Ascending aorta (tissue), 2 donors: ENCODE measurements at places on chromosomes 1 and 21.

GRCh38 chr21:44846224-44846484 is 27.3 kb downstream of the PTTG1IP start:
- peaks cover 5% of the 10 kb centered on the region for H3K4me1 ChIP-seq
- no peaks in the 10 kb centered on the region for H3K27me3 ChIP-seq
- DNase-seq = no peak
- peak overlapping the region; percentile 39 for H3K4me3 ChIP-seq
- H3K27ac ChIP-seq = no peak overlapping the region

GRCh38 chr1:38818175-38818976 is 41.2 kb downstream of the RRAGC start:
- H3K27me3 ChIP-seq = peaks cover 19% of the 10 kb centered on the region
- DNase-seq = no peak
- no peaks in the 10 kb centered on the region for H3K36me3 ChIP-seq
- H3K27ac ChIP-seq = no peak overlapping the region
- H3K4me3 ChIP-seq = peak overlapping the region; percentile 25
- H3K4me1 ChIP-seq = peaks cover 2% of the 10 kb centered on the region

GRCh38 chr1:165439330-165439729 is 5.6 kb downstream of the RXRG start:
- no peaks in the 10 kb centered on the region for H3K27me3 ChIP-seq
- no peak overlapping the region for H3K4me3 ChIP-seq
- H3K36me3 ChIP-seq = no peaks in the 10 kb centered on the region

DNA sequence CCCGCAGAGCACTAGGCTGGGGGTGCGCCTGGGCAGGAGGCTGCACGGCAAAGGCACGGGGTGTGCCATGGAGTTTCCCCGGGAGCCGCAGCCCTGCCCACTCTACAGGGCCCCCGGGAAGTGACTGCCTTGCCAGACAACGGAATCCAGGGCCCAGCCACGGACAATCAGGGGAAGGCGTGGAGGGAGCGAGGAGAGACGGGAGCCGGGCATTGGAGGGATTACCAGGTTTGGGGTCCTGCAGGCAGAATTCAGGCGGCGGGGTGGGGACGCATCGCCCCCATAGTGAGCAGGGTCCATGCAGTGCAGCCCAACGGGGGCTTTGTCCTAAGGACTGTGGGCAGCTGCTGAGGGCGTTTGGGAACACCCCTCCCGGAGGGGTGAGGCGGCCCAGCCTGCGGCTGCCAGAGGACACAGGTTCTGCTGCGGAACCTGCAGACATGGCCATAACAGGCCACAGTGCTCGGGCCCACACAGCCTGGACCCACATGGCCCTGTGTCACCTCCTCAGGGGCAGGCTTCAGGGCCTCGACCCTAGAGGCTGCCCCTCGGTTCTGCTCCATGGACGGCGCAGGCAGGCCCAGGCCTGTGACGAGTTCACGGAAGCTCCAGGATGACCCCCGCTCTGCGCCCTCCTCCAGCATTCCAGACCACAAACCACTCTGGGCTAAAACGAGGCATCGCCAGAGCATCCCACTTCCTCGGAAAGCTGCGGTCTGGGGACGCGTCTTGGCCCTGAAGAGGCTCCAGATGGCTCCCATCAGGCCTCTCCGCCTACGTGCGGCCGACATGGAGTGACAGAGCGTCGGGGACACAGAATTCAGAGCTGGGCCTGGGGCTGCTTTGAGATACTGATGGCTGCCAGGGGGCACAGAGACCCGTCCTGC is 54.5 kb downstream of the COL6A1 start:
- H3K36me3 ChIP-seq = no peaks in the 10 kb centered on the region
- H3K4me3 ChIP-seq = no peak overlapping the region
- H3K4me1 ChIP-seq = no peaks in the 10 kb centered on the region
- no peak overlapping the region for H3K27ac ChIP-seq
- no peaks in the 10 kb centered on the region for H3K27me3 ChIP-seq

DNA sequence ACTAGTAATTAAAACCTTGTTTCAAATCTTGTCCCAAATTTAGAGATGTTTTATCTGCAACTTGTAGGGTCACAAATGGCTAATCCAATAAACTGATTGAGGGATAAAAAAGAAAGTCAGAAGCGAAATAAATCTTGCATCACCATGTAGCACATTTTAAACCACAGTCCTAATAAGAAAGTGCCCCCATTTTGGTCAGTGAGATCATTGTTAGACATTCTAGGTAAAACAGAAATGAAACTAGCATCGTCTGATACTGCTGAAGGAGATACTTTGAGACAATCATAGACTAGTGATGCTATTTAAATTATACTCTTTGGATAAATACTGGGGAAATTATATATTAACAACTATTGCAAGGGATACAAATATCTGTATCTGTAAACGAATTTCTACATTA is 247.9 kb downstream of the AMY1C start:
- no peaks in the 10 kb centered on the region for H3K36me3 ChIP-seq
- no peaks in the 10 kb centered on the region for H3K27me3 ChIP-seq
- no peak for DNase-seq
- no peak overlapping the region for H3K4me3 ChIP-seq
- no peak overlapping the region for H3K27ac ChIP-seq

- no peak overlapping the region for H3K4me3 ChIP-seq
- no peak for DNase-seq
- no peak overlapping the region for H3K27ac ChIP-seq
- no peaks in the 10 kb centered on the region for H3K4me1 ChIP-seq
Measured at GRCh38 chr21:22352088-22352487, 1353.9 kb downstream of the NCAM2 start.

- no peaks in the 10 kb centered on the region for H3K27me3 ChIP-seq
- H3K4me3 ChIP-seq = no peak overlapping the region
- no peak for DNase-seq
- H3K27ac ChIP-seq = no peak overlapping the region
Measured at GRCh38 chr1:11337580-11338073, 64.6 kb downstream of the UBIAD1 start.

DNA sequence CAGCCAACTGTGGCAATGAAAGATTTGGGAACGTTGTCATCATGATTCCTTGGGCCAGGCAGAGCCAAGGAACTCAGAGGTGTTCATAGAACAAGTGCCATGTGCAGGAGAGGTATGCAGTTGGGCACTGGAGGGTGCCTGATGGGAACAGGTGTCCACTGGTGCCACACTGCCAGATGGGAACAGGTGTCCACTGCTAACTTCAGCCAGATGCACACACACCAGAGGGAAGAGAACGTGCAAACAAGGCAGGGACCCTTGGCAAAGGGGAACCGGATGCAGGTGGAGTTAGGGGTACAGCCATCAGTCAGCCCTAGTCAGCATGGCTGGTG is 13.5 kb downstream of the OLFML2B start:
- H3K27ac ChIP-seq = peak overlapping the region; percentile 4
- DNase-seq = no peak
- H3K4me1 ChIP-seq = peaks cover 10% of the 10 kb centered on the region
- H3K27me3 ChIP-seq = no peaks in the 10 kb centered on the region
- H3K36me3 ChIP-seq = no peaks in the 10 kb centered on the region
- H3K4me3 ChIP-seq = no peak overlapping the region

DNA sequence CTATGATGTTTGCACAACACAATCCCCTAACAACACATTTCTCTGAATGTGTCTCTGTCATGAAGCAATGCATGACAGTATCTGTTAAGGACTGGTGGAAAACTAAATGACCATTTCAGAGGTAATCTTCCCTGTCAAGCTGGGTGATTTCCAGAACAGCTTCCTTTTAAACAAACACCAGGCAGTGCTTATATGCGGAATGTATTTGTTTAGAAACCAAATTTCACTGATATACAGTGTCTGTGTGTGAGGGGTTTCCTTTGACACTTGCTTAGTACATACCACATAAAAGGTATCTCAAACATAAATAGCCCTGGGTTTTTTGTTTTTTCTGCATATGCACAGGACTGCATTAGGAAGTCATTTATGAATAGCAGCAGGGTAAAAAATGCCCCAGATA is 95.6 kb downstream of the TGFBR3 start:
- H3K4me1 ChIP-seq = no peaks in the 10 kb centered on the region
- H3K27me3 ChIP-seq = no peaks in the 10 kb centered on the region
- no peak for DNase-seq
- no peak overlapping the region for H3K4me3 ChIP-seq

DNA sequence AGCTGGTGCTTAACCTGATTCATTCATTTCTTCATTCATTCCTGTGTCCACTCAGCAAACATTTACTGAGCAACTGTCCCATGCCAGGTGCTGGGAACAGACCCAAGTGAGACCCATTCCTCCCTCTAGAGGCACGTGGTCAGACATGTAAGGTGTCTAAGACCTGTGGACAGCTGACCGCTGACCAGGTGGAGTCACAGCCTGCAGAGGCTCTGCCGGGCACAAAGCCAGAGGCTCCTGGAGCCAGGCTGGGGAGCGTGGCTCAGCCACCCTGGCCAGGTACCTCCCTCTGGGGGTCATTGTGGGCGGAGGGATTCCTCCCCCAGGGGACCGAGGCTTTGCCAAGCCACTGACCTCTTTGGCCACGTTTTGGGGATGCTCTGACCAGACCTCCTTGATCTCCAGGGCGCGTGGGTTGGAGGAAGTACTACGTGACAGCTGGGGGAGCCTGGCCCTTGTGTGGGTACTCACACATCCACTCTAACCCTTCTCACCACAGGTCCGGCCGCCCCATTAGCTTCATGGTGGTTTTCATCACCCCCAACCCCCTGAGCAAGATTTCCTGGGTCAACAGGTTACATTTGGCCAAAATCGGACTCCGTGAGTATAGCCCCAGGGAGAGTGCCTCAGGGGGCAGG is 100.3 kb downstream of the ARHGEF10L start:
- no peak overlapping the region for H3K4me3 ChIP-seq
- H3K4me1 ChIP-seq = no peaks in the 10 kb centered on the region
- H3K27me3 ChIP-seq = no peaks in the 10 kb centered on the region
- H3K36me3 ChIP-seq = peaks cover 93% of the 10 kb centered on the region
- H3K27ac ChIP-seq = peak overlapping the region; percentile 94

DNA sequence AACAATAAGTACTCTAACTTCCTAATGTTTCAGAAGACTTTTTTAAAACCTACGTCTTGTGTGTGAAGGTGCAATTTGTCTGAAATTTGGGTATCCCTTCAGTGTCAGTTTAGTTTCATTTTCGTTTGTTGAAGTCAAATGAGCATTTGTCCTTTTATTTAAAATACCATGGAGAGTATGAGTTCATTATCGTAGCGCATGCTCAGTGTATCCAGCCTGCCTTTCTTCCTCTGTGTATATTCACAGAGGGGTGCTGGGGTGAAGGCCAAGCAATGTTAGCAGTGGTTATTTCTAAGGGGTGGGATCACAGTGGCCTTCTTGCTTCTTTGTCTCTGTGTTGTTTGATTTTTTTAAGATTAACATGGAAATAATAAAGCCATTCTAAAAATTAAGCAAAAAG is 43.2 kb downstream of the CNN3 start:
- H3K4me1 ChIP-seq = peaks cover 11% of the 10 kb centered on the region
- H3K4me3 ChIP-seq = no peak overlapping the region
- H3K27ac ChIP-seq = peak overlapping the region; percentile 61
- H3K36me3 ChIP-seq = no peaks in the 10 kb centered on the region

DNA sequence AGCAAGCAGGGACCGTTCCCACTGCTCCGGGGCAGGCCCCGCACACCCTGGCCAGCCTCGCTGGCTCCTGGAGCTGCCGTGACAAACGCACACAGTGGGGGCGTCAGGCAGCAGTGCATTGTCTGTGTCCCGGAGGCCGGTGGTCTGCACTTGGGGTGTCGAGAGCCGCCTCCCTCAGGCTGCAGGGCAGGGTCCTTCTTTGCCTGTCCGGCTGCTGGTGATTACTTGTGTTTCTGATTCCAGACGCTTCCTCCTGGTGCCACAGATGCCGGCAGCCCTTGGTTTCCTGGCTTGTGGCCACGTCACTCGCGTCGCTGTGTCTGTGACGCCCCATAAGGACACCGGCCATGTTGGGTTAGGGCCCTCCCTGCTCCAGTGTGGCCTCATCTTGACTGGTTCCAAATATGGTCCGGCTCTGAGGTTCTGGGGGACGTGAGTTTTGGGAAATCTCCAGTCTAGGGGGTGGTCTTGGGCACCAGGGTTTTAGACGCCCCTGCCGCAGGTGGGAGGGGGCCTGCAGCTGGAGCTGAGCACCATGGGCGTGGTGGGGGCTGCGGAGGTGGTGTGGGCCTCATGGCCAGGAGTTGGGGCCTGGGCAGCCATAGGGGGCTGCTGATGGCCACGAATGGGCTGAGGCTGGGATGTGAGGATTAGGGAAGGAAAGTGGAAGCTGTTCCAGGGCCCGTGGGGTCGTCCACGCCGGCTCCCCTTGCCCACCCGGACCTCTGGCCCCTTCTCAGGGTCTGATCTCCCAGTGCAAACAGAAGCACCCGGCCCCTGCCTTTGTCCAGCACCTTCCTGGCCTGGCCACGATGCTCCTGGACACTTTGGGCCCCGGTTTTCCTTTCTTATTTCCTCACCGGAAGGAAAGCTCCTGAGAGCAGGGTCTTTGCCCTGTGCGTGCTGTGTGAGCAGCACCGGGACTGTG is 41.0 kb downstream of the SLX9 start:
- peaks cover 17% of the 10 kb centered on the region for H3K36me3 ChIP-seq

DNA sequence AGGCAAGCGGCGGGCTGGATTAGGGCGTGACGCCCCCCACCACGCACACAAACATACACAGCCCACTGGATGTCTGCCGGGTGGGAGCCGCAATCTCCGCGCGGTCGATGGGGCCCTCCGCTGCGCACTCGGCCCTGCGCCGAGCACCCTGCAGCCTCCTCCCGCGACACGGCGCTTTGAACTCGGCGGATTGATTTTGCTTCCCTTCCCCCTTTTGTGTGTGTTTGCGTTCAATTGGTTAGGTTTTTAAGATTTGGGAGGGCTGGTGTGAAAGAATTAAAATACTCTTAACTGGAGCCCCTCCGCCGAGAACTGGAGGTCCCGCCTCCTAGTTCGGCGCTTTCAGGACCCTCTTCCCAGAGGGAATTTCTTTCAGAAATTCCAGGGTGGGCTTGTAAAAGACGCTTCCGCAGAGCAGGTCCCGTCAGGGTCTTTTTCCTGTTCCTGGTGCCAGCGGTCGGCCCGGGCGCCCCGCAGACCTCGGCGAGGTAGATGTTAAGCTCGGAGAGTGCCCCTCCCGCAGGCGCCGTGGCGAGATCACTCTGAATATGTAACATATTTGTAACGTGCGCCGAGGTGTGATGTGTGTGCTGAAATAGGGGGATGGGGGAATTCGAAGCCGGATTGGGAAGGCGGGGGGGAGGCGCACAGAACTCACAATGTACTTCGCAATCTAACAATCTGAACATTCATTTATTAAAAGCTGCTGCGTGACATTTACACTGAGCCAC is 8.0 kb upstream of the BARHL2 start:
- DNase-seq = no peak
- H3K36me3 ChIP-seq = no peaks in the 10 kb centered on the region
- peaks cover 6% of the 10 kb centered on the region for H3K4me1 ChIP-seq
- H3K27me3 ChIP-seq = peaks cover 44% of the 10 kb centered on the region

GRCh38 chr1:118902711-118903191 is 85.4 kb downstream of the TBX15 start:
- no peak overlapping the region for H3K27ac ChIP-seq
- no peak for DNase-seq
- H3K36me3 ChIP-seq = no peaks in the 10 kb centered on the region
- H3K27me3 ChIP-seq = no peaks in the 10 kb centered on the region
- H3K4me1 ChIP-seq = no peaks in the 10 kb centered on the region

GRCh38 chr1:190739926-190740325 is 262.3 kb upstream of the BRINP3 start:
- H3K27ac ChIP-seq = no peak overlapping the region
- H3K4me3 ChIP-seq = no peak overlapping the region
- H3K36me3 ChIP-seq = no peaks in the 10 kb centered on the region
- H3K27me3 ChIP-seq = no peaks in the 10 kb centered on the region
- DNase-seq = no peak

GRCh38 chr1:242629396-242629795 is 104.9 kb upstream of the PLD5 start:
- no peaks in the 10 kb centered on the region for H3K36me3 ChIP-seq
- no peak overlapping the region for H3K4me3 ChIP-seq
- no peaks in the 10 kb centered on the region for H3K27me3 ChIP-seq
- no peak overlapping the region for H3K27ac ChIP-seq
